ENCODE measurements at places on chromosomes 3 and 15. TPM values are rescaled to one million over a fixed set of nuclear protein-coding genes. Genes with fewer than 3 reads are reported as not detected.

The TNFSF10 gene
- total RNA-seq, result 16.4 TPM

The SGO1 gene
- 6.7 TPM for total RNA-seq

The CYP8B1 gene
- total RNA-seq, result not detected

DNA sequence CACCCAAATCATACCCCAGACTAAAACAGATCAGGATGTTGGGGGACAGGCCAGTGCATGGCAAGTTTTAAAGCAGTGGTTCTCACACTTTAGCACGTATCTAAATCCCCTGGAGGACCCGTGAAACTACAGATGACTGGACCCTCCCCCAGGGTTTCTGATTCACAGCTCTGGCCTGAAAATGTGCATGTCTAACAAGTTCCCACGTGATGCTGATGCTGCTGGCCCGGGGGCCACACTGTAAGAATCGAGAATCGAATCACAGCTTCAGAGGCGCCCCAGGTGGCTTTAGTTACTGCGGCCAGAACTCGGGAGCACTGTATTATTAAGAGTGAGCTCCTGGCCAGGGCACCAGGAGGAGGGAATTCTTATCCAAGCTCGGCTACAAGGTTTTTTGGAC is 11.6 kb downstream of the ADAMTS17 start:
- no peak for DNase-seq

All from B cell (primary cell).